Ovary (tissue), 10 donors: ENCODE measurements at places on chromosomes 6 and 20. TPM values are rescaled to one million over a fixed set of nuclear protein-coding genes. Genes with fewer than 3 reads are reported as not detected.
A peak's percentile ranks its signal among the peaks of the same experiment; 100 is the strongest.

GRCh38 chr6:131635384-131636340 lies 1.4 kb upstream of the ENPP3 start:
- H3K36me3 ChIP-seq: no peaks in the 10 kb centered on the region
- H3K4me3 ChIP-seq: no peak overlapping the region
- DNase-seq: no peak
- H3K27ac ChIP-seq: no peak overlapping the region

DNA sequence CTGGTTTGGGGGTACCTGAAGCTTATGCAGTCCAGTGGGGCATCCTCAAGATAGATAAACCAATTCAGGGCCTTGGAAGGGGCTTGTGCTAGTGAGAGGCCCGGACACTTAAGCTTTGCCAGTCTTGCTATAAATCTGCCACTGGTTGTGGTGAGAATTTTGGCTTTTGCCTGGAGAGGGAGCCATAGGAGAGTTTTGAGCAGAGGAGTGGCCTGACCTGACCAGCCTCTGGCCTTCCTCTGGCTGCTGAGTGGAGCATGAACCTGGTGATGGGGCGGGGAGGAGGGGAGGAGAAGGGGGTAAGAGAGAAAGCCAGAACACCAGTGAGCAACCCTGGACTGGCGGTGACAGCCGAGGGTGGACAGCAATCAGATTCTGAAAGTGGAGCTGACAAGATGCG lies 7.1 kb downstream of the TMEM74B start:
- DNase-seq: no peak
- H3K4me1 ChIP-seq: no peaks in the 10 kb centered on the region
- H3K27ac ChIP-seq: no peak overlapping the region
- H3K4me3 ChIP-seq: no peak overlapping the region
- H3K27me3 ChIP-seq: no peaks in the 10 kb centered on the region

GRCh38 chr6:82955841-82956240 lies 109.8 kb downstream of the UBE3D start:
- no peaks in the 10 kb centered on the region for H3K4me1 ChIP-seq
- no peaks in the 10 kb centered on the region for H3K27me3 ChIP-seq
- DNase-seq: no peak
- no peaks in the 10 kb centered on the region for H3K36me3 ChIP-seq
- H3K4me3 ChIP-seq: no peak overlapping the region
- no peak overlapping the region for H3K27ac ChIP-seq

GRCh38 chr6:34001706-34002621 lies 143.9 kb downstream of the GRM4 start:
- no peaks in the 10 kb centered on the region for H3K27me3 ChIP-seq
- no peak for DNase-seq
- H3K4me1 ChIP-seq: no peaks in the 10 kb centered on the region

DNA sequence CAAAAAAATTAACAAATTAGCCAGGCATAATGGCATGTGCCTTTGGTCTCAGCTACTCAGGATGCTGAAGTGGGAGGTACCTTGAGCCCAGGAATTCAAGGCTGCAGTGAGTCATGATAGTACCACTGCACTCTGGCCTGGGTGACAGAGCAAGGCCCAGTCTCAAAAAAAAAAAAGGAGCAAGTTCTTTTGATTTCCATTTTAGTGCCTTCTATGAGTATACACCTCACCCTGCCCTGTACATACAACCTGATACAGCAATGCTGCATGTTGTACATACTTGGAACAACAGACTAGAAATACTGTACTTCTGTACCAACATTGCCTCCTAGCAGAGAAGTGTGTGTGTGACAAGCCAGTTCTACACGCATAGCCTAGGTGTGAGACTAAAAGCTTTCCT lies 97.3 kb upstream of the CARMIL1 start:
- no peaks in the 10 kb centered on the region for H3K27me3 ChIP-seq
- peaks cover 2% of the 10 kb centered on the region for H3K4me1 ChIP-seq
- H3K36me3 ChIP-seq: no peaks in the 10 kb centered on the region
- H3K27ac ChIP-seq: no peak overlapping the region

DNA sequence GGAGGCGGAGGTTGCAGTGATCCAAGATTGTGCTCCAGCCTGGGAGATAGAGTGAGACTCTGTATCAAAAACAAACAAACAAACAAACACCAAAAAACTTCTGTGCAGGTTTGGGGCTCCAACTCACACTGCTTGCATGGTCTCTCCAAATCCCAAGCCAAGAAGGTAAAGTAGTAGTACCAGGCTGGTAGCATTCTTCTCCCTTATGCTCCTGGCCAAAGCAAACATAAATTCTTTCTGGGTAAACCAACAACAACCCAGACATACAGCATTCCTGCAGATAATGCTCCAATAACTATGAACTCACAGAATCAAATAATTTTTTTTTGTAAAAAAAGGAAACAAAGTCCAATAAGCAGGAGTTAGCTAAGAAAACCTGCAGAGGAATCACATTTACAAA lies 57.8 kb upstream of the KLHL31 start:
- no peak overlapping the region for H3K4me3 ChIP-seq
- no peaks in the 10 kb centered on the region for H3K36me3 ChIP-seq
- DNase-seq: no peak
- no peak overlapping the region for H3K27ac ChIP-seq
- no peaks in the 10 kb centered on the region for H3K4me1 ChIP-seq
- no peaks in the 10 kb centered on the region for H3K27me3 ChIP-seq

DNA sequence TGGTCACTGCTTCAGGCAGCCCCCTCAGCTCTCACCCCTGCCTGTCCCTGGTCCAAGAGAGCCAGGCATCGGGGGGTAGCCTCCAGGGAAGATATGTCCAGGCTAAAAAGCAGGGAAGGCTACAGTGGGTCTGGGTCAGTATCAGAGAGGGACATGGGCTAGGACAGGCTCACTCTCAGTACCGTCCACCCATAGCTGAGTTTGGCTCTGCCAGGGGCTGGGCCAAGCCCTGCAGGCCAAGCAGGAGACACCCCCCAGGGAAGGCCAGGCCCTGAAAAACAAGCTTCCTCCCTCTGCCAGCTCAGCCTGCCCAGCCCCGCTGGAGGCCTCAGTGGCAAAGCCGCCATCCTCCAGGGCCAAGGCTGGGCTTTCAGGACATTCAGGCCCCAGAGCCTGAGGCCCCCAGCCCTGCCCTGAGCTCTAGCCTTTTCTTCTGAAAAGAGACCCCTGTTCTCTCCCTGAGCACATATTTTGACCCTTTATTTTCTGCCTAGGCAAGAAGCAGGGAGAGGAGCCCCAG lies 28.6 kb upstream of the TGM2 start:
- no peaks in the 10 kb centered on the region for H3K4me1 ChIP-seq
- no peak overlapping the region for H3K4me3 ChIP-seq
- no peak for DNase-seq
- H3K27me3 ChIP-seq: no peaks in the 10 kb centered on the region
- no peak overlapping the region for H3K27ac ChIP-seq

DNA sequence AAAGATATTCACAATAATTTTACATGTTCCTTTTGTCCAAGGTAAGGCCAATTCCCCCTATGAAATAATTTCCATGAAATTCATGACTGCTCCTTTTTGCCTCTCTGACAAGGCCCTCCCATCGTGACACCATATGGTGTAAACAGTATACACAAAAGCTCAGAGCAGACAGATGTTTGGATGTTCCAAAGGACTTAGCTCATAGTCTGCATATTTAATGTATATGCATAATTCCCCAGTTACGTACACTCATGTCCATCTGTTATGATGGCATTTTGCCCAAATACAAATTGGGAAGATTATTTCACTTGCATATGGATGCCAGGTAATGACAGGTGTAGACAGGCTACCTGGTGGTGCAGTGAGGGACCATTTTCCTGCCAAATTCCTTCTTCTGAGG lies 376.5 kb downstream of the KHDRBS2 start:
- DNase-seq: no peak
- H3K36me3 ChIP-seq: no peaks in the 10 kb centered on the region
- no peak overlapping the region for H3K27ac ChIP-seq
- H3K27me3 ChIP-seq: no peaks in the 10 kb centered on the region

DNA sequence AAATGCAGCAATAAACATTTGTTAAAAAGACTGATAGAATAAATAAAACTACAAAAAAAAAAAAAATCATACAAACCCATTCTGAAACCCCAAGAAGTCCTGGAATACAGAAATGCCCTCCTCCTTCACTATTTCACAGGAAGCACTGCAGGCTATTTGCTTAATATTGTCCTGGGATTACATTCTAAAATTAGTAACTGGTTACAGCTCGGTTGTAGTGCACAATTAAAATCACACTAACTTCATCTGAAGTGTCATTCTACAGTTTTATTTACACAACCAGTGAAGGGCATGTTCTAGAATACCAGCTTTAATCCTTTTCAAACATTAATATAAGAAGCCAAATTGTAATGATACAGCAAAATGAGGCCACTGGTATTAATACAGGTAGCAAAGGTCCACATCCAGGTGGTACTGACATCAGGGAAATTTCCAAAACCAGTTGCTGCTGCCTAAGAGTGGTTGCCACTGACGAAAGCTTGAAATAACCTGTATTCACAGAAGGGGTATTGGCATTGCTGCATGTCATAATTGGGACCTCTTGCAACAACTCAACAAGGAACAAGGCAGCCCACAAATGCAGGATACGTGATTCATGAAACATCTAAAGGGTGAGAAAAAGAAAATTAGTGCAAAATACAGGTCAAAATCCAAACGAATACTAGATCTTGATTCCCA lies 26.9 kb downstream of the AKIRIN2 start:
- H3K36me3 ChIP-seq: no peaks in the 10 kb centered on the region
- DNase-seq: no peak
- H3K4me1 ChIP-seq: no peaks in the 10 kb centered on the region
- H3K4me3 ChIP-seq: no peak overlapping the region
- no peaks in the 10 kb centered on the region for H3K27me3 ChIP-seq
- H3K27ac ChIP-seq: no peak overlapping the region

DNA sequence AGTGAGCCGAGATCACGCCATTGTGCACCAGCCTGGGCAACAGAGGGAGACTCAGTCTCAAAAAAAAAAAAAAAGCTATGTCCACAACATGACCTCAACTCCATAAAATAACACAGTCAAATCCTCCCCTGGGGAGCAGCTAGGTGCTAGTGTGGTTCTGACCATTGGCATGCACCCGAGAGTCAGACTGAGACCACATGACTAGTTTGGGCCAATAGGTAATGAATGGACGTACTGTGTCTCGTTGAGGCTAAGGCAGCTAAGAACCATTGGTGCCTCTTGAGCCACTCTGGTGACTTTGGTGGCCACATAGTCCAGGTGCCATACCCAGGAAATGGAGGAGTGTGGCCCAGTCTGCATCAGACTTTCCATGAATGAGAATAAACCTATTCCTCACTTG lies 40.3 kb downstream of the ATP9A start:
- no peak overlapping the region for H3K27ac ChIP-seq
- H3K4me1 ChIP-seq: peaks cover 10% of the 10 kb centered on the region
- DNase-seq: no peak
- H3K27me3 ChIP-seq: no peaks in the 10 kb centered on the region

GRCh38 chr20:49668181-49668877 lies 45.3 kb downstream of the B4GALT5 start:
- no peak for DNase-seq
- no peaks in the 10 kb centered on the region for H3K36me3 ChIP-seq
- no peaks in the 10 kb centered on the region for H3K27me3 ChIP-seq
- no peak overlapping the region for H3K27ac ChIP-seq
- H3K4me1 ChIP-seq: peaks cover 5% of the 10 kb centered on the region

- no peaks in the 10 kb centered on the region for H3K27me3 ChIP-seq
- H3K4me1 ChIP-seq: no peaks in the 10 kb centered on the region
- no peak overlapping the region for H3K4me3 ChIP-seq
- no peak overlapping the region for H3K27ac ChIP-seq
Observed at GRCh38 chr6:7334685-7335084, 21.7 kb upstream of the SSR1 start.

GRCh38 chr6:40148882-40149573 lies 214.8 kb upstream of the MOCS1 start:
- H3K4me3 ChIP-seq: no peak overlapping the region
- no peak for DNase-seq
- H3K27me3 ChIP-seq: no peaks in the 10 kb centered on the region
- H3K36me3 ChIP-seq: no peaks in the 10 kb centered on the region

- peak; percentile 48 for DNase-seq
- H3K36me3 ChIP-seq: no peaks in the 10 kb centered on the region
- H3K4me3 ChIP-seq: no peak overlapping the region
- no peaks in the 10 kb centered on the region for H3K4me1 ChIP-seq
- no peaks in the 10 kb centered on the region for H3K27me3 ChIP-seq
Observed at GRCh38 chr6:46090115-46091079, 39.4 kb upstream of the ENPP4 start.

DNA sequence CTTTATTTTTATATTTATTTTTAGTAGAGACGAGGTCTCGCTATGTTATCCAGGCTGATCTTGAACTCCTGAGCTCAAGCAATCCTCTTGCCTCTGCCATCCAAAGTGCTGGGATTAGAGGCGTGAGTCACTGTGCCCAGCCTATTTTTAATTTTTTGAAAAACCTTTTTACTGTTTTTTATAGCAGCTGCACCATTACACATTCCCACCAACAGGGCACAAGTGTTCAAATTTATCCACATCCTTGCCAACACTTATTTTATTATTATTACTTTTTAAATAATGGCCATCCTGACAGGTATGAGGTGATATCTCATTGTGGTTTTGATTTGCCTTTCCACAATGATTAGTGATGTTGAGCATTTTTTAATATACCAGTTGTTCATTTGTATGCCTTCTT lies 42.5 kb downstream of the PACSIN1 start:
- H3K27ac ChIP-seq: no peak overlapping the region
- no peak for DNase-seq
- no peak overlapping the region for H3K4me3 ChIP-seq
- H3K36me3 ChIP-seq: no peaks in the 10 kb centered on the region
- H3K27me3 ChIP-seq: no peaks in the 10 kb centered on the region
- H3K4me1 ChIP-seq: no peaks in the 10 kb centered on the region

GRCh38 chr6:63640062-63640461 lies 4.5 kb downstream of the PHF3 start:
- H3K36me3 ChIP-seq: no peaks in the 10 kb centered on the region
- H3K4me3 ChIP-seq: no peak overlapping the region
- peaks cover 16% of the 10 kb centered on the region for H3K4me1 ChIP-seq
- no peak for DNase-seq
- no peaks in the 10 kb centered on the region for H3K27me3 ChIP-seq

GRCh38 chr6:22332711-22333110 lies 35.9 kb upstream of the PRL start:
- H3K27ac ChIP-seq: no peak overlapping the region
- no peaks in the 10 kb centered on the region for H3K36me3 ChIP-seq

- H3K4me3 ChIP-seq: peak within 1 kb of the TSS; percentile 56
- H3K27me3 ChIP-seq: no peaks in the 10 kb centered on the region
- H3K4me1 ChIP-seq: no peaks in the 10 kb centered on the region
- DNase-seq: peak; percentile 79
Observed at GRCh38 chr6:46170357-46171289, at the start of gene ENPP5. Gene ENPP5, minus strand, starts transcription at chr6:46170980. Its CDS starts 2,718 bp downstream, at chr6:46168262.

GRCh38 chr6:14707971-14708465 lies 537.9 kb upstream of the JARID2 start:
- no peak overlapping the region for H3K4me3 ChIP-seq
- peaks cover 5% of the 10 kb centered on the region for H3K4me1 ChIP-seq
- H3K36me3 ChIP-seq: no peaks in the 10 kb centered on the region
- no peak for DNase-seq

CALHM5 gene
- total RNA-seq: 0.57 TPM

WFDC10B gene
- not detected for total RNA-seq

SLC44A4 gene
- total RNA-seq: 7.5 TPM

PRDM13 gene
- total RNA-seq: not detected

ECT2L gene
- total RNA-seq: 0.08 TPM

TSHZ2 gene
- 79.5 TPM for total RNA-seq

PDCD2 gene
- total RNA-seq: 51.2 TPM

C6orf120 gene
- total RNA-seq: 22.9 TPM
